LHCN-M2 (cell line): ENCODE measurements at places on chromosomes 7 and 10.

GRCh38 chr10:78762086-78762630, 306.6 kb upstream of the ZMIZ1 start:
- DNase-seq, result no peak

GRCh38 chr10:78378192-78378591, 344.5 kb downstream of the RPS24 start:
- DNase-seq, result no peak

- no peak for DNase-seq
Measured at GRCh38 chr10:78864761-78865537, 203.8 kb upstream of the ZMIZ1 start.

- DNase-seq, result peak; percentile 80
Measured at GRCh38 chr7:90111-91063, 102.0 kb upstream of the FAM20C start.

- DNase-seq, result no peak
Measured at GRCh38 chr7:167090-167855, 25.1 kb upstream of the FAM20C start.

GRCh38 chr10:5897053-5897340, 7.0 kb downstream of the FBH1 start:
- no peak for DNase-seq

GRCh38 chr7:50229964-50230363, 74.6 kb upstream of the IKZF1 start:
- peak; percentile 2 for DNase-seq

DNA sequence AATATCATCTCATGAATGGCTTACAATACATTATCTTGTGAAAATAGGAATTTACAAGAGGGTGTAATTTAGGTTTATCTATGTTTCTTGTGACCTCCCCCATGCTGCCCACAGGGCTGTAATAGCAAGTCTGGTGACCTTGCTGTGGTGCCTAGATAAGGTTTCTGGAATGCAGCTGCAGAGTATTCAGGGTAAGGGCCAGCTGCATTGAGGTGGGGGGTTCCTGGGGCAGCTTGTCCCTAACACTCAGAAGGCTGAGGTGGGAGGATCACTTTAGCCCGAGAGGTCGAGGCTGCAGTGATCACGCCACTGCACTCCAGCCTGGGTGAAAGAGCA, 5.3 kb upstream of the DHTKD1 start:
- no peak for DNase-seq

- DNase-seq, result peak; percentile 86
Measured at GRCh38 chr7:93044147-93044810, 73.5 kb downstream of the SAMD9 start.

- DNase-seq, result no peak
Measured at GRCh38 chr7:110205899-110206298, 885.0 kb upstream of the LRRN3 start.

DNA sequence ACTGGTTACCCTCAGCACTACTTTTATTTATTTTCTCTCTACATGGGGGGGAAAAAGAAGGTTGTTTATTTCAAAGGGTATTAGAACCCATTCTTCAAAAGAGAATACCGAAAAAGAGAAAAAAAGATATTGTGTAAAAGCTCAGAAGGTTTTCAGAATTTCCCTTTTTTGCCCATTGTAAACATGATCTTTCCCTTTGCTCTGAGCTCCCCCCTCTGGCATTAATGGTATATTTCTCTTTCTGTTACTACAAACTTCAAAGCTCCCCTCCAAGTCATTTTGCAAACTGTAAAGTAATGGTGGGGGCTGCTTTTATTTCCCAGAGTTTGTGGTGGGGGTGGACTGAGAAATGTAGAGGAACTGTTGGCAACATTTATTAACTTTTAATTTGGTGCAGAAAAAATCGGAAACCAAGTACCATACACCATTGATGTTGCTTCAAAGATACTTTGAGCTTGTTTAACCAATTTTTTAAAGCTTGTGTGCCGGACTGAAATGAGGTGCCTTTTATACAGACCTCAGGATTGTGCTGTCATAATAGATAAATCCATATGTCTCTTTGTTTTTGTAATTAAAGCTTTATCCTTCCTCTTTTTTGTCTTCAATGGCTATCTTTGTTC, 181.5 kb downstream of the EXOC4 start:
- peak; percentile 36 for DNase-seq

DNA sequence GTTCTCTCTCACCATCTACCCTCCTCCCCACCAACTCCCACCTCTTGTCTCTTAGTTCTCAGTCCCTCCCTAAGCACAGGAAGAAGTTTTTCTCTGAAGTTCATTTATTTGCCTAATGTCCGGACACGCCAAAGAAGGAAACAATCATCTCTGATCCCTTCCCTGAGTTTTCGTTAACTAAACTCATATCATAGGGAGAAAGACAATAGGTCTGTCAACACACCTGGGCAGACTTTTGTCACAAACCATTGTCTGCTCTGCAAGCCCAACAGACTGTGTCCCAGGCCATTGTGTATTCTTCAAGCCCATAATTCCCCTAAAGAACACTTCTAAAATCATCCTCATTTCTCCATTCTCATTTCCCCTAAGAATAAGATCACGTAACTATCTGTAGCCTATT, 691.0 kb upstream of the MBL2 start:
- no peak for DNase-seq

GRCh38 chr10:35511647-35512046, 93.5 kb upstream of the GJD4 start:
- DNase-seq, result no peak

DNA sequence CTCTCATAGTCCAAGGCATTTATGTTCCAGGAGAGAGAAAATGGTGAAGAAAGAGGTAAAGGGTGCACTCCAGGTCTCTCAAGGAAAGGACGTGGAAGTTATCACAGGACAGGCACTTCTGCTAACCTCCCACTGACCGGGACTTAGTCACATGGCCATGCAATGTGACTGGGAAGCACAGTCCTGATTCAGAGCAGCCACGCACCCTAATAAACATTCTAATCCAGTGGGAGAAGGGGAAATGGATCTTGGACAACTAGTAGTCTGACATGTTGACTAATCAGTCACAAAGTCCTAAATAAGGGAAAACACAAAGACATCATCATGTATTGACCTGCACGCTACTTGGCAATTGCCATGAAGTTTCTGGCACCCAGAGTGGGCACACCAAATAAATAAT, 417.5 kb upstream of the ZMIZ1 start:
- DNase-seq, result no peak

DNA sequence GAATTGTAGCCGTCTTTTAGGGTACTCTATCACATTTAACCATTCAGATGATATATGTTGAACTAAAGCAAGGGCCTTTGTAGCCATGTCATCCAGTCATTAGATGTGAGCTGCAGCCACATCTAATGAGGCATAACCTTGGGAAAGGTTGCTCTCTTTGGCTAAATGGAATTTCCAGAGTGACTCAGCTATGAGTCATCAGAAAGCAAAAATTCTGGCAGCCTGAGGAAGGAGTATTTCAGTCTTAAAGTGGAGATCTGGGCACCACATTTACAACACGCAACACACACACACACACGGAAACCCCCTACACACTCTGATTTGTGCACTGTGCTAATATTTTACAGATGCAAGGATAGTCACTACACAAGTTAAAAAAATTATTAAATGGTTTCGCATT, 176.9 kb upstream of the ZWINT start:
- DNase-seq, result peak; percentile 25

DNA sequence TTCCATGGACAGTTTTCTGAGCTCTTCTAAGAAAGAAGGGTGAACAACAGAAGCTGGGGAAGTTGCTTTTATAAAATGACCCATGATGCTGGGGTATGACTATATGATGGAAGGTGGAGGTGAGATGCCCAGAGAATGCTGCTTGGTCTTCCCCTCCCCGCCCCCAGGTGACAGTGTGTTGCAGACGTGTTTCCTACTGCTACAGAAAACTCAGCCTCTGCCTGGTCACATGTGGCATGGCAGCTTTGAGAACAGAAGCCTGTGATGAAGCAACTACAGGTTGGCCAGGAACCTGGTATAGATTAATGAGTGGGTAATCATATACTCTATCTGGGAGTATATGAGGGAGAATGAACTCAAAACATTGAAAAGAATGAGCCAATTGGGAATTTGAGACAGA, 67.1 kb downstream of the MTURN start:
- no peak for DNase-seq

- DNase-seq, result peak; percentile 100
Measured at GRCh38 chr7:13920053-13920697, 69.3 kb downstream of the ETV1 start.

DNA sequence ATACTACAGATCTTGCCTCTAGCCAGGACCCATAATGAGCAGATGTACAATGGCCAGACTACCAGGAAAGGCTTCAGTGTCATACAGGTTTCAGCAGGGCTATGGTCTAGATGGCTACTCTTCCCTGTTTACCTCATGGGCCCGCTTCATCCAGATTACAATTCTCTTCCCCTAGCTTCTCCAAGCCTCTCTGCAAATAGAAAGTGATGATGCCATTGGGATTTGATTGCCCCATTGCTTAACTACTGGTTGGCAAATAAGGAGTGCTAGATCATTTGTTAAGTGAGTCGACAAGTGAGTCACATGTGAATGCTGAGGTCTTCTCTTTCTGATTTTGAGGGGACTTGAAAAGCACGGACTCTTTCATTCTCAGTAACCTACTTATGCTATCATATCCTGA, 361.5 kb upstream of the LRRTM3 start:
- peak; percentile 44 for DNase-seq

GRCh38 chr7:47678641-47679380, 96.9 kb upstream of the TNS3 start:
- no peak for DNase-seq

DNA sequence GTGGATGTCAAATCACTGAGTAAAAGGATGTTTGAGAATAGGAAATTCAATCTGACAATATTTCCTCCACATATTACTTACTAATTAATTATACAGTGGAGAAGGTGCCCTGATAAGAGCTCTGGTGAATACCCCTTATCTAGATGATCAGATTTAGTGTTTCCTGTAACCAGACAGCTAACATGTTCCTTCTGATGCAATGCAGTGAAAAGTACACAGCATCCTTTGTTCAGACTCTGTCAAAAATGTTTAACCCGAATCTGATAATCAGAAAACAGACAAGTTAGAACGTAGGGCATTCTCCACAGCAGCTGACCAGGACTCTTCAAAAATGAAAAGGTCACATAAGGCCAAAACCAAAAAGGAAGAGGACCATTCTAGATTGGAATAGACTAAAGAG, 46.2 kb downstream of the WDR11 start:
- no peak for DNase-seq
